ENCODE measurements at places on chromosomes 16 and 17.

GRCh38 chr16:81928271-81928918 is 82.9 kb downstream of the SDR42E1 start:
- no peak for DNase-seq

- no peak for DNase-seq
Measured at GRCh38 chr16:74469946-74470478, 48.7 kb upstream of the CLEC18B start.

GRCh38 chr17:37671824-37672547 is 28.7 kb upstream of the DDX52 start:
- no peak for DNase-seq

DNA sequence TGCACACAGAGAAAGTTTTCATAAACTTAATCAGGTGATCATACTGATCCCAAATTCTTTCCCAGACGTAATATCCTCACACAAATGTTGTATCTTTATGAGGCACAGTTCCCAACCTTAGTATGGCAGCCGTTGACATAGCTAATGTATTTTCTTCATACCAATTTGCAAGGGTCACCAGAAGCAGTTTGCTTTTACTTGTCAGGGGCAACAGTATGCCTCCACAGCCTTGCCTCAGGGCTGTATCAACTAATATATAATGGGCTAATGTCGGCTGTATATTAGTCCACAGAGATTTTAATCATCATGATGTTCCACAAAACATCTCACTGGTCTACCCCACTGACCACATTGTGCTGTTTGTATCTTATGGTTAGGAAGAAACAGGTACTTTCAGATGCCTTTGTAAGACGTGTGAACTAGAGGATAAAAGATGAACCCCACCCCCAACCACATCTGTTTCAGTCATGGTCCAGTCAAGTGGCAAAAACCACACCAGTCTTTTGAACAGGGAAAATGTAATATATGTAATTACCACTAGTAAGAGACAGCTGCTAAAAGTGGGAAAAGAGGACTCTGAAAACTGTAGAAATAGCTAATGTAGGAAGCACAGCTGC is 55.2 kb downstream of the GAN start:
- DNase-seq, result no peak

DNA sequence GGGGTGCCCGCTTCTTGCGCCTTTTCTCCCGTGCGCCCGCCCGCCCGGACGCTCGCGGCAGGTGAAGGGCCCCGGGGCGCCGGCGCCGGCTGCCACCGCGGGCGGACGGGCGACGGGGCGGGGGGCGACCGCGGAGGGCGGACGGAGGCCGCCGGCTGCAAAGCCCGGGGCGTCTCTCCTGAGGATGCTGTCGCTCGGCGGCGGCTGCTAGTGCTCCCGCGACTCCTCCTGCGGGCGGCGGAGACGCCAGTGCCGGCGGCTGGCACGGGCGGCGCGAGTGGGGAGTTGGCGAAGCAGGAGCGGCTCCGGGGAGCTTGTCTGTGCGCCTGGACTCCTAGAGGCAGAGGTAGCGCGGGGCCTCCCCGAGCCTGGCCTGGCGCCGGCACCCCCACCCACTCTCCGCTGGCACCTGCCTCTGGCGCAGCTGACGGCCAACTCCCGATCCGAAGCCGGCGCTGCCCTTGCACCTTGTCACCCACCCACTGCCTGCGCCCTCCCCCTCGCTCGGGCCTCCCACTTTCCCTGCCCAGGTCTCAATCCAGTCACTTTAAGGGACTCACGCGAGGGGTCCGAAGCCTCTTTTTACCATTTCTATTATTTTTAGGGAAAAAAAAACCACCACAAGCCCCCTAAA is at the start of gene FAM20A:
TSS of gene FAM20A (minus strand) at position 437 of the 634 bp plus-strand sequence. CDS start 701 bp downstream, outside the sequence.
- no peak for DNase-seq

- no peak for DNase-seq
Measured at GRCh38 chr17:8275421-8276290, 12.8 kb upstream of the RANGRF start.

DNA sequence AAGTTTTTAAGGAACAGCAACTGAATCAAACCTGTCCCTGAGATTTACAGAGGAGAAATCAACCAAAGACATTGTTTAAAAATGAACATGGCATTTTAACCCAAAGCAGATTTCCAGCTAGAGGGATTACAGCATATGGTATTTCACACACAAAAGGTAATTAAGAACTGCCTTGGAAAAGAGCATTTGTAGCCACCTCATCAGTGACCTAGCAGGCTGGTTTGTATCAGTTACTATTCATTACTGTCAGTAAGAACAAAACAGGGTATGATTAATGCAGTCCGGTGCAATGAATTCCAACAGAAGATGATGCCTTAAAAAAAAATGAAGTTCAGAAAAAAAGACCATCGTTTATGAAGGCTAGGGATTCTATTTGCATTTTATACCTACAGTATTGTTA is 219.9 kb downstream of the CHD9NB start:
- no peak for DNase-seq

- no peak for DNase-seq
Measured at GRCh38 chr17:39597372-39598046, 10.2 kb downstream of the NEUROD2 start.

DNA sequence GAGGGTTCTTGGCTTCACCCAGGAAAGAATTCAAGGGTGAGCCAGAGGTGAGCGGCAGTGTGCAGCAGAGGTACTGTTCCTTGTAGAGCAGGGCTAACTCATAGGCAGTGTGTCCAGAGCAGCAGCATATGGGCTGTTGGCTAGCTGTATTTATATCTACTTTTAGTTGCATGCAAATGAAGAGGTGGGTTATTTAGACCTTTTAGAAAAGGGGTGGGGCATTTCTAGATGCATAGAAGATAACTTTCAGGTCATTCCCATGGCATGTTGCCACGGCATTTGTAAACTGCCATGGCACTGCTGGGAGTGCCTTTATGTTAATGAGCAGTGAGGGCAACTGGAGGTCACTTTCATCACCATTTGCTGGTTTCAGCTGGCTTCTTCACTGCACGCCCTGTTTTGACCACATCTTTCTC is 141.0 kb downstream of the STX8 start:
- no peak for DNase-seq

GRCh38 chr17:51487947-51488346 is 227.6 kb downstream of the UTP18 start:
- no peak for DNase-seq

DNA sequence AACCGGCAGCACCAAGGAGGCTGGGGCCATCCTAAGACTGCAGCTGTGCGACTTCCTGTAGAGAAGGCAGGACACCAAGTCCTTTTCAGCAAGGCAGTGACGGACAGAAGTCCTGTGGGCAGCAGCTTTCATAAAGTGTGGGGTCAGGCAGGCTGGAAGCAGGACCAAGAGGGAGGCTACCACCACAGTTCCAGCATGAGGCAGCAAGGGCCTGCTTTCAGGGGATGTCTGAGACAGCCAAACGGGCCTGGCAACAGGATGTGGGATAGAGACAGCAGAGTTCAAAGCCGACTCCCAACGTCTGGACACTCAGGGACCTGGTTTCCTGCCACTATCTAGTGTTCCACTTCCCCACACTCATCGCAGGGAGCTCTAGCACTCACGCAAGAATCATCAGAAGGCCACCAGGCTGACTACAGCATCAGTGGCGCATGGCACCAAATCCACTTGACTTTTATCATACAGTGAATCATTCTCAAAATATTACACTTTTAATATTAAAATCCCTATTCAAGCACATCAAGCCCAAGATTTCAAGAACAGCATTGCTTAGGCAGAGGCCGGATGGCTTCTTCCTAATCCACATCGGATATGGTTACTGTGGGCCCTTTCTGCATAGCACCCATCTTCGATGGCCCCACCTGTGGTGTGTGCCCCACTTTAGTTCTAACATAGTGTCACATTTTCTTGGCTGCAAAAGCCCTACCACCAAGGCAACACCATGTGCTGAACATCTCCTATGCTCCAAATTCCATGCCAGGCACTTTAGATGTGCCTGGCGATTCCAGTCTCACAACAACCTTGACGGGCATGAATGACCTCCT is 5.2 kb downstream of the USP7 start:
- DNase-seq, result no peak

GRCh38 chr16:84780544-84781376 is 39.0 kb upstream of the CRISPLD2 start:
- DNase-seq, result no peak

DNA sequence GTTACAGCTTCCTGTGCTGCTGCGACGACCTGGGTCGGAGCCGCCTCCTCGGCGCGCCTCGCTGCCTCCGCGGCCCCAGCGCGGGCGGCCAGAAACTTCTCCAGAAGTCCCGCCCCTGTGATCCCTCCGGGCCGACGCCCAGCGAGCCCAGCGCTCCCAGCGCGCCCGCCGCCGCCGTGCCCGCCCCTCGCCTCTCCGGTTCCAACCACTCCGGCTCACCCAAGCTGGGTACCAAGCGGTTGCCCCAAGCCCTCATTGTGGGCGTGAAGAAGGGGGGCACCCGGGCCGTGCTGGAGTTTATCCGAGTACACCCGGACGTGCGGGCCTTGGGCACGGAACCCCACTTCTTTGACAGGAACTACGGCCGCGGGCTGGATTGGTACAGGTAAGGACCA is 746 bp downstream of the HS3ST2 start:
- no peak for DNase-seq

GRCh38 chr16:49116873-49117272 is 164.8 kb downstream of the CBLN1 start:
- no peak for DNase-seq

- DNase-seq, result no peak
Measured at GRCh38 chr16:82660966-82661365, 34.2 kb downstream of the CDH13 start.

GRCh38 chr16:27315333-27316037 is 1.7 kb downstream of the IL4R start:
- no peak for DNase-seq

GRCh38 chr16:28623172-28623711 is 13.4 kb upstream of the SULT1A1 start:
- peak; percentile 65 for DNase-seq

DNA sequence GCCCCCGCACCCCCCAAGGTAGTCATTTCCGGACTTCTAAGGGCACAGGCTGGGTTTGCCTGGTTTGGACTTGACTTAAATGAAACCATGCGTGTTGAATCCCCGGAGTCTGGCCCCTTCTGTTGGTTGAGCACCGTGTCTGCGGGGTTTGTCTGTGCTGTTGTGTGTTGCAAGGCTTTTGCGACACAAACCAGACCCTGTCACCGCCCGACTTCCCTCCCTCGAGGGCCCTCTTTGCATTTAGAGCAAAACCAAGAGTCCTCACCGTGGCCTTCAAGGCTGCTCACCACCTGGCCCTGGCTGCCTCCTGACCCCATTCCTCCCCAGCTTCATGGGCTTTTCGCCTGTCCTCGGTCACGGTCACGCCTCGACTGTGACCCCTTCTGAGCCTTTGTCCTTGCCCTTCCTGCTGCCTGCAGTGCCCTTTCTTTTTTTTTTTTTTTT is 7.4 kb downstream of the CRISPLD2 start:
- no peak for DNase-seq

DNA sequence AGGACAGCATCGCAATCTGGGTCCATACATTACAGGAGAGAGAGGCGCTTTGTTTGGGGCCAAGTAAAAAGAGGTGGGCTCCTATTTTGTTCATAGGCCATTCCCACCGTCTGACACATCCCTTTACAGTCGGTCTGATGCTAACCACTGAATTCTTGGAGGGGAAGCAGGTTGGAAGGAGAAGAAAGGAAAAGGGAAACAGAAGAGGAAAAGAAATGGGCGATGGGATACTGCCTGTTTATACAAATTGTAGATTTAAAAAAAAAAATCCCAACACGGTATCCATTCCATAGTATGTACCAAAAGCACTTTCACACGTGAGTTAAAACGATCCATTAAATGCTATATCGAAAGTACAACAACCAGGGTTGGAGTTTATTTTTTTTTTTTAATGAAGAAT is 4.0 kb upstream of the ZFHX3 start:
- DNase-seq, result no peak

DNA sequence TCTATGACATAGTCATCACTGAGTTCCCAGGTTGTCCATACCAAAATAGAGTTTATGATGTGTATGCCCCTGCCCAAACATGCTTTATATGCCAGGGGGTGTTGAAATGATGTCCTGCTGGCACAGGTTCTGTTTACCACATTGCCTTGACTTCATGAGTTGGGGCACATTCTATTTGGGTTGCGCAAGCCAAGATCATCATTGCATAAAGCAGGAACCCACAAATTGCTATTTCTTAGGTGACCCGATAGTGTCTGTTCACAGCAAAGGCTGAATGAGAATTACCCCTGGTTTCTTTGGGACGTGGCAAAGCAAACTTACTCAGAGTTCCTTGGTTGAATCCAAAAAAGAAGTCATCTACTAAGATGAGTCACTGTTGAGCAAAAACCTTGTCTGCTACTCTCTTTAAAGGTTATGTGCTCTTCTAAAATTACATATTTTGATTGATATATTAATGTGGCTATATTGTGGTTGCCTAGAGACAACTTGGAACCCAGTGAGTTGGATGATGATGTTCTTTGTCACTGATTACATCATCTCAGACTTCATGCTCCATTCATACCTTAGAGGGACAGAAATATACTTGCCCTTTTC is 912.6 kb upstream of the SOX9 start:
- DNase-seq, result no peak

DNA sequence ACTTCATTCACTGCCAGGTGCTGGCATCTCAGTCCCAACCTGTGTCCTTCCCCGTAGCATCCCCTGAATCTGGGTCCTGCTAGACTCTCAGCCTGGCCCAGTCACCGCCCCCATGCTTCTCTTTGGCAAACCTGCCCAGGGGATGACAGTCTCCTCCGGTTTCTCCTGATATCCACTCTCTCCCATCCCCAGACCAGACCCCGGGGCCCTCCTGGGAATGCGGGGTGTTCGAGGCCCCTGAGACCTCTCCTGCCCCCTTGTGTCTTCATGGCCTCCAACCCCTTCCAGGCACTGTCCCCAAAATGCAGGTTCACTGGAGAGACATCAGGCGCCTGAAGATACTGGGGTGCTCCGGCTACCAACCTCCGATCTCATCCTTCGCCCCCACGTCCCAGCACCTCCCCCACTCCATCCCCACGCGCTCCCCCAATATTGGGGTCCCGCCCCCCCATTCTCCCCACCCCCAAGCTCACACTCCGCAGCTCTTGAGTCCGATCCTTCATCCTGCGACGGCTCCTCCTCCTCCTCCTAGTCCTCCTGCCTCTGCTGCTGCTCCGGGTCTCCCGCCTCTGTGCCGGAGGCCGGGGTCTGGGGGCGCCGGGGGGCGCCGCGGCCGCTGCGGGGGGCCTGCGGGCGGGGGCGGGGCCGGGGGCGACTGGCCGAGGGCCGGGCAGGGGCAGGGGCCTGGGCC is 399 bp downstream of the STX1B start:
- no peak for DNase-seq

- no peak for DNase-seq
Measured at GRCh38 chr16:11686713-11687380, 18.6 kb downstream of the SNN start.

GRCh38 chr17:14864127-14864526 is 401.0 kb downstream of the PMP22 start:
- no peak for DNase-seq

- DNase-seq, result no peak
Measured at GRCh38 chr17:82782657-82783207, 30.9 kb downstream of the TBCD start.

GRCh38 chr17:76816590-76817135 is 51.5 kb upstream of the MGAT5B start:
- peak; percentile 35 for DNase-seq

- DNase-seq, result no peak
Measured at GRCh38 chr16:20781697-20782096, 17.9 kb downstream of the ACSM3 start.

All from NCI-H2107 (cell line).